Ovary (tissue), 10 donors: ENCODE measurements at places on chromosomes 6 and 20. TPM values are rescaled to one million over a fixed set of nuclear protein-coding genes. Genes with fewer than 3 reads are reported as not detected.

Gene DNMT3B
- 2.1 TPM for total RNA-seq

Gene SLC52A3
- 0.78 TPM for total RNA-seq

DNA sequence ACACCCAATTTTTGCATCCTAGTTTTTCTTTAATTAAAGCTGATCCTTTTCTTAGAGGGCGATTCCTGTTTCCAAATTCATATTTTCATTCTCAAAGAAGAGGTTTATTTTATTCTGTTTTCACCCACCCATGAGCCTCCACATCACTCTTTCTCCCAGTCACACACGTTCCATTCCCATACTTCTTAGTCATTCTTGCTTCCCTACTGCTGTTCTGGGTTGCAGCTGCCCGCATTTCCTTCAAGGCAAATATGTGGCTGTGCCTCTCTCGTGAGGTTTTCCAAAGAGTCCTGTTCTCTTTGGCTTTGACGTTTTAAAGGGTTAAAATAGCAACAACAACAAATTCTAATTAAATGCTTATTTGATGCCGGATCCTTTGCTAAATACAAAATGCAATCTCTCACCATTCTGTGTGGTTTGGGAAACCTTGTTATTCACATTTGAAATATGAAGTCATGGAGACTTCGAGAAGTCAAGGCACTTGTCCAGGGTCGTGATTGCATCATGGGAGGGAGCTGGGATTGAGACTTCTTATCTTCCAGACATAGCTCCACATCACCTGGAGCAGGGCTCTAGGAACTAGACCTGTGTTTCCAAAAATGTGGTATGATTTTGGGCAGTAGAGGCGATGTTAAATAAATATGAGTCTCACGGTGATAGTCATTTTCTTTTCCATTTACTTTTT is 126.6 kb downstream of the DOK5 start:
- no peak for DNase-seq

DNA sequence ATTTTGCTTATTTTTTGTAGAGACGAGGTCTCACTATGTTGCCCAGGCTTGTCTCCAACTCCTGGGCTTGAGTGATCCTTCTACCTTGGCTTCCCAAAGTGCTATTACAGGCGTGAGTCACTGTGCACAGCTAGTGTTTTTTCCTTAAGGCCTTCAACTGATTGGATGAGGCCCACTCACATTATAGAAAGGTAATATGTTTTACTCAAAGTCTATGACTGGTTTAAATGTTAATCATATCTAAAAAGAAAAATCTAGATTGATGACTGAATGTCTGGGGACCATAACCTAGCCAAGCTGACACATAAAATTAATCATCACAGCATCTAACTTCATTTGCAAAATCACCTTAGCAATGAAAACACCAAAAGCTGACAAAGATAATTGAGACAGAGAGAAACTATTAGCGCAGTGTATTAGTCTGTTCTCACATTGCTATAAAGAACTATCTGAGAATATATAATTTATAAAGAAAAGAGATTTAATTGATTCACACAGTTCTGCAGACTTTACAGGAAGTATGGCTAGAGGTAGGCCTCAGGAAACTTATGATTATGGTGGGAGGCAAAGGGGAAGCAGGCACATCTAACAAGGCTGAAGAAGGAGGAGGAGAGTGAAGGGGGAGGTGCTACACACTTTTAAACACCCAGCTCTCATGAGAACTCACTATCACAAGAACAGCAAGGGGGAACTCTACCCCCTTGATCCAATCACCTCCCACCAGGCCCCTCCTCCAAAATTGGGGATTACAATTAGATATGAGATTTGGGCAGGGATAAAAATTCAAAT is 66.8 kb upstream of the ARHGAP18 start:
- no peak for DNase-seq

- no peak for DNase-seq
These were observed 36.3 kb upstream of the ADGRG6 start for GRCh38 chr6:142265476-142265875.

- no peak for DNase-seq
These were observed 61.4 kb downstream of the PDSS2 start for GRCh38 chr6:107398001-107398400.

DNA sequence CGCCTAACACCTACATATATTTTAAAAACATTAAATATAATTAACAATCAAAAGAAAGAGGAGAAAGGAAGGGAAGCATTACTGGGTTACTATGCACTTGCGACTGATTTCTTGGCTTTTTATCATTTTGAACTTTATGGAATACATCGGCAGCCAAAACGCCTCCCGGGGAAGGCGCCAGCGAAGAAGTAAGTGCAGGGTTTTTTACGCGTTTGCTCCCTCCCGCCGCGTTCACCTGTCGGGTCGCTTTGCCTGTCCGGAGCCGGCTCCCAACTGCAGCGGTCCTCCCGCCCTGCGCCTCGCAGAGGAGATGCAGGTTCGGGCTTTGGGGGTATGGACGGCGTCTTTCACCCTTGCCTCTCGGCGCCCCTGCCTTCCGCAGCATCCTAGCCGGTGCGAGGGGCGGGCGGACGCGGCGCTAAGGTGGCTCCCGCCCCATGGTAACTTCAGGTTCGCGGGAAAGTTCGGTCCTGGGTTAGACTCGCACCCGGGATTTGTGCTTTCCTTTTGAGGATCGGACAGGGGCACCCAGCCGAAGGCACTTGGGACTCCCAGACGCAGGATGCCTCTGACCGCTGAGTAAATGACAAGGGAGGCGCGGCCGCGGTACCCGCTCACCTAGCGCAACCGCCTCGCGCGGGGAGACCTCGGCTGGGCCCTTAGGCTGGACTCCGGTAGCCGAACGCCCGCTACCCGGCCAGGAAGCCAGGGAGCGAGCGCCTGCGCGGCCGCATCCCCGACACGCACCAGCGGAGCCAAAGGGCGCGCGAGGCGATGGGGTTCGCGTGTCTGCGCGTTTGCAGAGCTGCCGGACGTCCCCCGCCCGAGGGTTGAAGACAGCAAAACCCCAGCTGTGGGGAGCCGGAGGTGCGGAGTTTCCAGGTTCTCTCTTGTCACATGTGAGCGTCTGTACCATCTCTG is 891 bp downstream of the RSPO3 start:
- no peak for DNase-seq

- no peak for DNase-seq
These were observed 207.5 kb downstream of the CLIC5 start for GRCh38 chr6:45808042-45808645.

- DNase-seq, result no peak
These were observed 32.6 kb downstream of the DSTN start for GRCh38 chr20:17602493-17602892.
